ENCODE measurements at places on chromosomes 7 and 10.

- DNase-seq, result no peak
Measured at GRCh38 chr10:20920061-20920460, 22.9 kb upstream of the NEBL start.

GRCh38 chr10:42519761-42520460 lies 118.5 kb downstream of the ZNF33B start:
- DNase-seq, result peak; percentile 11

DNA sequence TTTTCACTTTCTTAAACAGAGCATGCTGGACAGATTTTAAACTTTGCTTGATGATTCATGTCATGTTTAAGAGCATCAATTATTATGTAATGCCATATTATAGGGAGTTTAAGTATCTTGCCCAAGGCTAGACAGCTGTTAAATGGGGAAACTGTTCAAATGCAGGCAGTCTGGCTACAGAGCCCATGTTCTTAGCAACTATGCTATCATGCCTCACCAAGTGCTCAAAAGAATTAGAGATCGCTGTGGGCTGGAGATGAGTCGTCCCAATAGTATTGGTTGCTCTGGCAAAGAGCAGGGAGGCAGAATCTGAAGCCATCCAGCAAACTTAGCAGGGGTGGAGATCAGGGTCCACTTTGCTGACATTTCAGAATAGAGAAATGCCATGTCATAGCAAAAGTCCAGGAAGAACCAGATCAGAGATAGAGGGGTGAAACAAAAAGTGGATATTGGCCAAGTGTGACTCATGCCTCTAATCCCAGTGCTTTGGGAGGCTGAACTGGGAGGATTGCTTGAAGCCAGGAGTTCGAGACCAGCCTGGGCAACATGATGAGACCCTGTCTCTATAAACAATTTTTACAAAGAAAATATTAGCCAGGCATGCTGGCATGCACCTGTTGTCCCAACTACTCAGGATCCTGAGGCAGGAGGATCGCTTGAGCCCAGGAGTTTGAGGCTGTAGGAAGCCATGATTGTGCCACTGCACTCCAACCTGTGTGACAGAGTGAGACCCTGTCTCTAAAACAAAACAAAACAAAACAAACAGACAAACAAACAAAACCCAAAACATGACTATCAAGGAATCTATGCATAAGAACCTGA lies 57.8 kb downstream of the BAMBI start:
- DNase-seq, result no peak

DNA sequence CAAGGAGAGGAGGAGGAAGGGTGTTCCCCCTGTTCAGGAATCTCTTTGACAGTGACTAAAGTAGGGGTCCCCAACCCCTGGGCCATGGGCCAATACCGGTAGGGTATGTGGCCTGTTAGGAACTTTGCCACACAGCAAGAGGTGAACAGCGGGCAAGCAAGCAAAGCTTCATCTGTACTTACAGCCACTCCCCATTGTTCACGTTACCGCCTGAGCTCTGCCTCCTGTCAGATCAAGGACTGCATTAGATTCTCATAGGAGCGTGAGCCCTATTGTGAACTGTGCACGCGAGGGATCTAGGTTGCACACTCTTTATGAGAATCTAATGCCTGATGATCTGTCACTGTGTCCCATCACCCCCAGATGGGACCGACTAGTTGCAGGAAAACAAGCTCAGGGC lies 201.6 kb downstream of the CAMK1D start:
- DNase-seq, result no peak

DNA sequence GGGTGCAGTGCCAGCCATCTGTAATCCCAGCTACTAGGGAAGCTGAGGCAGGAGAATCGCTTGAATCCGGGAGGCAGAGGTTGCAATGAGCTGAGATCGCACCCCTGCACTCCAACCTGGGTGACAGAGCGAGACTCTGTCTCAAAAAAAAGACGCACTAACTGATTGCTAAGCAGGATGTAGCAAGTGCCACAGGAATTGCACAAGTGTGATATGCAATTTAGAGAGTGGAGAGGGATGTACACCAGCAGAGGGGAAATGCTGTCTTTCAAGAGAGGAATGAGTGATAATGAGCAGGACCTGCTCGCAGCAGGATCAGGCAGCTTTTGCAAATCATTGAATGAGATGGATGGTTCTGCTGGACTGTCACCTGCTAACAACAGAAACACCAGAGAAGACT lies 13.3 kb upstream of the SLC16A12 start:
- no peak for DNase-seq

- no peak for DNase-seq
Measured at GRCh38 chr10:116728526-116729096, 13.8 kb downstream of the HSPA12A start.

GRCh38 chr10:5537684-5538083 lies 12.9 kb downstream of the CALML3 start:
- DNase-seq, result no peak

Data from KBM-7 (cell line).